NCI-H1048 (cell line): ENCODE measurements at places on chromosomes 5 and 9.
A peak's percentile ranks its signal among the peaks of the same experiment; 100 is the strongest.

- no peak for DNase-seq
Observed at GRCh38 chr5:143030349-143030748, 260.2 kb downstream of the ARHGAP26 start.

DNA sequence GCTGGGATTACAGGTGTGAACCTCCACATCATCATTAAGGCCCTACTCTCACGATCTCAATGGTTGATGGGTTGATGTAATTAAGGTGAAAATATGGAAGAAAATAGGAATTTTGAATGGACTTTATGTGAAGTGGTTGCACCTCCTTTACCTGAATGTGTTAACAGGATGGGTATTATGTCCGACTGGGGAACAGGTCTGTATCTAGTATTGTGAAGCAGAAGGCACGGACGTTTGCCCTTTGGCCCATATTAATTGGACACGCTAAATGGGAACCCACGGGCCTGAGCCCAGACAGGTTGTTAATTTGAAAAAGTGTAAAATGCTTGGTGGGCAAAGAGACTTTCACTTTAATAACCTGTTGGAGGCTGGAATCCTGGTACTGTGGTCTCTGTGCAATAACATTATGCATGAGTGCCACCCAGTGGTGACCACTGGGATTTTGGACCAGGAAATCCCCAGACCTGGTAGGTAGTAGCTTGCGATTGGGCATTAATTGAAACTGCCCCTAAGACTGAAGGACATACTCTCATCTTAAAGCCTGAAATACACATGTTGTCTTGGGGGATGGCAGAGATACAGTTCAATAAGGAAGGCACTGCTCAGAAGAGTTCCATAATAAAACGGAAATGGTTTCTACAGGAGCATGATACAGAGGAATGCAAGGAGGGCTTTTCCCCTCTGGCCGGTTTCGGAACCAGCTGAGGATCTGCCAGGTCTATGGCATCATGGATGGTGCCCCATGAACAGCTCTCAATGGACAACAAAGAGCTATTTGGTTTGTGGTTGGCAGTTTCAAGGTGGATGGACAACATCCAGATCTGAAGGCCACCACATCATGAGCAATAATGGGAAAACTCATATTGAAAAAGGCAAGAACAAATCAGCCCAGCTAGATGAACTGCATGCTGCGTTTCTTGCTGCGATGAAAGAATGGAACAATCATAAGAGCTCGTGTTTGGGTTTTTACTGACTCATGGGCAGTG lies 26.2 kb upstream of the BICD2 start:
- peak; percentile 20 for DNase-seq

DNA sequence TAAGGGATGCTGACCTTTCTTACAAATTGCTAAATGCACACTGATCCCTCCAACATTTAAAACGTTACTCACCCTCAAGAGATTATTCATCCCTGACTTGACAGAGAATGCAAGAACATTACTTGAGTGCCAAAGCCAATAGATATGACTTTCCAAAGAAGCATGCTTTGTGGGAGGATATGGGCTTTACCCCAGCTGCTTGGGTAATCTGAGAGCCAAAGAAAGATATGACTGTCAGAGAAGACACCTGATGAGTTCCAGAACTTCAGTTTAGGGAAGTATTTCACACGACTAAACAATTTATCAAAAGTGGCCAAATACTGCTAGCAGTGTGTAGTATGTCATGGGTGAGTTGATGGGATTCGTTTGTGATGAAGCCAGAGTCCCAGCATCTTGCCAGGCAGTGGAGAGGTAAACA lies 7.4 kb upstream of the SPDL1 start:
- no peak for DNase-seq

DNA sequence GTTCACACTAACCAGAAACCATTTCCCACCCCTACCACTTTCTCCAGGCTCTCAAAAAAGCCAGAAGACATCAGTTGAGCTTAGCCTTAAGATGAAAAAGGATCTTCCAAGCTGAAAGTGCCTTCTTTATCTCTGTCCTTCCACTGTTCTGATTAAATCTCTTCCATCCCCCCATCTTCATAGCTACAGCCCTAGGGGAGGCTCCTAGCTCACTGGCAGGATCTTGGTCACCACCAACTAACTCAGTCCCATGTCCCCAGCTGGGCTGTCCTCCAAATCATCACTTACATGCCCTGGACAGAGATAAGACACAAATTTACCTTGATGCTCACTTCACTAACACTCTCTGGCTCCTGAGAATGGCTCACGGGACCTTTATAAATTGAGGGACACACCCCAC lies 14.3 kb downstream of the LCP2 start:
- DNase-seq: no peak

- DNase-seq: no peak
Observed at GRCh38 chr5:163807781-163808180, 302.4 kb downstream of the MAT2B start.

DNA sequence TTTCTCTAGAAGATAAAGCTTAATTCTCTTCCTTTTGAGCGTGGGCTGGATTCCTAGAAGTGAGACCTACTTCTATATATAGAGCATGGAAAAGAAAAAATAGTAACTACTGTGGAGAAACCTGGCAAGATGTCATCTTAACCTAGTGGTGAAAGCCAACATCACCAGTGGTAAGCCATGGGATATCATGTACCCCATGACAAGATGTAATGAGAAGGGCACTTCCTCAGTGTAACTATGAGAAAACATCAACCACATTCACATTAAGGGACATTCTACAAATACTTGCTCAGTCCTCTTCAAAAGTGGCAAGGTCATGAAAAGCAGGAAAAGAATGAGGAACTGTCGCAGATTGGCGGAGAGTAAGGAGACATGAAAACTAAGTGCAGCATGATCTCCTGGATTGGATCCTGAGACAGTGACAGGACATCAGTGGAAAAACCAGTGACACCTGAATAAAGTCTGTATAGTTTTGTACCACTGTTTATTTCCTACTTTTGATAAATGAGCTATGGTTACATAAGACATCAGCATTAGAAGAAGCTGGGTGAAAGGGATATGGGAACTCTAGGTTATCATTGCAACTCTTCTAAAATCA lies 65.4 kb downstream of the PRRC1 start:
- DNase-seq: no peak

- no peak for DNase-seq
Observed at GRCh38 chr5:34923694-34924461, 5.5 kb upstream of the DNAJC21 start.

DNA sequence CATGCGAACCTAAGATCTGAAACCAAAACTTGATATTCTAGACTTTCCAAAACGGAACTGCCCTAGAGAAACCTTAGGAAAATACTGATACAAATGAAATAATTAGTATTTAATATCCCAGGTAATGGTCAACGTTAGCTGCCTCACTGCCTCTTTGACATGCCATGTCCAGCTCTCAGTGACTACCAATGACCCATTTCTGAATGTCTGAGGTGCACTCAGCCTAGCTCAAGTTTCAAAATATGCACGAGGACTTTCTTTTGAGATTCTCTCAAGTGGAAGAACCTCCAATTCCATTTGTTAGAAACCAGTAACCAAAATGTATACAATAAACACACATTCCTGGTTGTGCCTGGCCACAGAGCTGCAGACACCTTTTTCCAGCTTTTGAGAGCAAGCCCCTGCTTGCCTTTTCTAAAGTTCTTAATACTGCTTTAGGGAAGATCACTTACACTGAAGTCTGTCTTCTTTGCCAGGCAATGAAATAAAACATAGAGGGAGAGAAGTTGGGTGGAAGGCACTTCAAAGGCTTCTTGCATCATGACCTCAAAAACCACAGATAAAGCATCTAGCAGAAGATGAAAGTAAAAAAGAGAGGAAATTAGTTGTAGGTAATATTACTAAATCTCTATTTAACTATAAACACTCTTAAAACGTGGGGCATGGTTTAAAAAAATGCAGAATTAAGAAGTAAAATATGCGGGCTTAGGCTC lies 87.9 kb downstream of the MRPS27 start:
- no peak for DNase-seq

- DNase-seq: no peak
Observed at GRCh38 chr5:158198636-158199035, 339.7 kb upstream of the CLINT1 start.

DNA sequence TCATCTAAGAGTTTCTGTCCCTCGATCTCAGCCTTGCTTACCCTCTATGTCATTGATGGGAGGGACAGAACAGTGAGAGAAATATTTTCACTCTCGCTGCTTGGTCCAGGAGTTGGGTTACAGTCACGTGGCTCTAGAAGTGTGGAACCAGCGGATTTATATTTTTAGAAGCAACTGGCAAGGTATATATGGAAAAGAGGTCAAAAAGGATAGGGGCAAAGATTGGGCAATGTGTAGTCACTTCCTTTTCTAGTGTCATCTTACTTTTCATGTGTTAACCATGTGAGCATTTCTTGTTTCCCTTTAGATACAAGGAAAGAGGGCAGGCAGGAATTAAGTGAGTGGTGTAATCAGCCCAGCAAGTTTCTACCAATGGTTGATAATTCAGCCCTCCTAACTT lies 111.5 kb upstream of the ZNF366 start:
- DNase-seq: no peak

DNA sequence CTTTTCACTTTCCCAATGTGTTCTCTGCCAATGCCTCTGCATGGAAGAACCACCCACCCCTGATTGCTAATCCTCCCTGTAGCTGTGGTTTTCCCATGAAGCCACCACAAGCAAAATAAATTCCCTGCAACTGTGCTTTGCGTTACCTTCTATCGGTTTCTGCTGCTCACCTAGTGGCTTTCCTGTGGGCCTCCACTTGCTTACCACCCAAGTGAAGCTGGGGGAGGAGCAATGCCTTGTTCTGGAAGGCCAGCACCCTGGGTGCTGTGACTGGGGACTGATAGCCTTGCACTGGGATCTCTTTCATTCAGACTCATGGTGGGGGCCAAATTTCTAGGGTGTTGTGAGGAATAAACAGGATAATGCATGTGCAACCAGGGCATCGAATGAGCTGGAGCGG lies 56.3 kb upstream of the GDNF start:
- no peak for DNase-seq

DNA sequence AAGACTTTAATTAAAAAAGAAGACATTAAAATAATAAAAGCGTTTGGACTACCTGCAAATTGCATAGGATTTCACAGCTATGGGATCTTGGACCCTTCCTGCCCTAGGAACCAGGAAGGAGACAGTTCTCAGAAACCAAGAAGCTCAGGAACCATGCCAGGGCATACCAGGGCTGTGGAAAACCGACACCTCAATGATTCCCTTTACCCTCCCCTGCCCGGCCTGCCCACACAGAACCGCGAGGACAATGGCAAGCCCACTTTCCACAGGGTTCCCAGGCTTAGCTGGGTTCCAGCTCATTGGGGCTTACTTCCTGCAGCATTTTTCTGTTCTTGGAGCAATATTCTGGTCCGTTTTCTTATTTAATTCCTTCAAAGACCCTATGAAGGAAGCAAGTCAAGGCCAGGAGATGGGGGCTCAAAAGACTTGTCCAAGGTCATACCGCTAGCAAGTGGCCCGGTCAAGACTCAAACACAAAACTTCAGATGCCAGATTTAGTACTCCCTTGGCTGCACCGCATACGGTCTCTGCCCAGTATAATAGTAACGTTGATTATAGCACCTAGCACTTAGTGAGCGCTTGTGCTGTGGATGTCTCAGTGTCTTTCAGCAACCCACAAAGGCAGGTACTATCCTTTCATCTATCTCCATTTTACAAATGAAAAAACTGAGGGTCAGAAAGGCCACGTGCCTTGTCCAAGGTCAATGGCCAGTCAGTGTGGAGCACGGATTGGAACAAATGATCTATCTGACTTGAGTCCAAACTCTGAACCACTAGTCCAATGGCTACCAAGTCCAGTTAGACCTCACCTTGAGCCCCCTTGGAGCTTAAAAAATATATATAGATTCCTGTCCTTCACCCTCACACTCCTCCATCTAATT lies 6.8 kb downstream of the FAT2 start:
- no peak for DNase-seq

GRCh38 chr9:7932767-7933166 lies 133.2 kb upstream of the DMAC1 start:
- DNase-seq: no peak

GRCh38 chr5:163439092-163439425 lies 1.7 kb downstream of the CCNG1 start:
- no peak for DNase-seq

GRCh38 chr9:29449306-29449705 lies 1876.0 kb upstream of the C9orf72 start:
- DNase-seq: no peak

- no peak for DNase-seq
Observed at GRCh38 chr5:86626149-86626548, 8.4 kb downstream of the COX7C start.

DNA sequence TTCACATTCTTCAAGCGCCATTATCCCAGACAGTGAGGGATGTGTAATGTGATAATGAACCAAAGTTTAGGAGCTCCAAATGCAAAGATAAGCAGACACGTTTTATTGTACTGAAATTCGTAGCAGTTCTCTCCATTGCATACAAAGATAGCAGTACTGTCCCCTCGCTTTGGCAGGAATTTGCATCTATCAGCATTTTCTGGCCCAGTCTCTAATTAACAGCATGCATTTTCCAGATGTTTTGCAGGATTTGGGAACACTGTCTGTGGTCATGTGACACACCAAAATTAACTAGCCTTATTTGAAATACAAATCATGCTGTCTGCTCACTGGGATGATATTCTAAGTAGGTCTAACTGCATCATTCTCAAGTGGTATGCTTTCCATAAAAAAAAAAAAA lies 235.9 kb upstream of the TRPM3 start:
- no peak for DNase-seq

DNA sequence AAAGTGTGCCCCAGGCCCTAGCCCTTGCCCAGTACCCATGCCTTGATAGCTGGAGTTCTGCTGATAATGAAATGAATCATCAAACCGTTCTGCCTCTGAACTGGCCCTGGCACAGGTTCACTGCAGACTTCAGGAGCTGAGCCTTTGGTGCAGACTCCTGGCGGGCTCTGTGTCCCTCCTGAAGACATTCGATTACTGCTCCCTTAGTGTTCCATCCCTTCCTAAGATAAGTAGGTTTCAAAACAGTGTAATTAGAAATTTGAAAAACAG lies 97.2 kb downstream of the MVB12B start:
- no peak for DNase-seq

- no peak for DNase-seq
Observed at GRCh38 chr9:81082221-81082620, 607.1 kb downstream of the TLE1 start.

GRCh38 chr5:159098603-159099436 lies 896 bp downstream of the EBF1 start:
- DNase-seq: no peak

DNA sequence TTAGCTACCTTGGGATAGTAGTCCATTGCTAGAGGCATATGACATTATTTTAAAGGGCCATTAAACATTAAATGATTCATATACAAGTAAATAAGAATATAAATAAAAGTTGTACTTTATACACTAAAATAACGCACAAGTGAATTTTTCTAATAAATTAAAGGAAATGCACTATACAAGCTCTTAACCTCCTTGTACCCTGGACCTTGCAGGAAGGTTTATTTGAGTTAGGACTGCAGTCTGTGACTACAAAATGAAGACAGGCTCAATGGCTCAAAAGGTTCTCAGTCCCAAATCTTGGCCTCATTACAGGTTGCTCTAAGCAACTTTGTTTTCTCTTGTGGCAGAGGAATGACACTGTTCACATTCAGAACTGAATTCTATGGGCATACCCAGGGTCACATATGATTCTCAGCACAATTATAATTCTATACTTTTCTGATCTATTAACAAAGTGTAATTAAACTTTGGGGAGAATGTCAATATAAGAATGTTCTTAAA lies 34.4 kb downstream of the FEM1C start:
- DNase-seq: no peak

GRCh38 chr9:19113964-19114679 lies 11.4 kb upstream of the HAUS6 start:
- DNase-seq: no peak

GRCh38 chr5:74623006-74623611 lies 17.4 kb downstream of the ENC1 start:
- DNase-seq: no peak
